ENCODE measurements at places on chromosomes 2 and 18.

- no peak for DNase-seq
Observed at GRCh38 chr2:206937555-206937954, 1.8 kb upstream of the CPO start.

- no peak for DNase-seq
Observed at GRCh38 chr2:148725564-148725963, 81.0 kb downstream of the EPC2 start.

GRCh38 chr18:62964432-62964831 is 249.1 kb downstream of the PHLPP1 start:
- no peak for DNase-seq

GRCh38 chr18:43022874-43023273 is 92.6 kb downstream of the RIT2 start:
- DNase-seq = no peak

GRCh38 chr2:170088776-170089175 is 89.2 kb upstream of the MYO3B start:
- DNase-seq = no peak

GRCh38 chr2:219404291-219404910 is 13.8 kb upstream of the DES start:
- no peak for DNase-seq

DNA sequence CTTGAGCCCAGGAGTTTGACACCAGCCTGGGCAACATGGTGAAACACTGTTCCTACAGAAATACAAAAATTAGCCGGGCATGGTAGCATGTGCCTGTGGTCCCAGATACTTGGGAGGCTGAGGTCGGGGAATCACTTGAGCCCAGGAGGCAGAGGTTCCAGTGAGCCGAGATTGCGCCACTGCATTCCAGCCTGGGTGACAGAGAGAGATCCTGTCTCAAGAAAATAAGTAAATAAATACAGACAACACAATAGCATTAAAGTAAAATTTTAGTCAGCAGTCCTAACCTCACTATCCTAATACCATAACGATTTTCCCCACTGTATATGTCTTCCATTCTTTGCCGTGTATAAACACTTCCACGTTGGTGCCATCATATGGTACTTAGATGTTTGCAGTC is 83.0 kb upstream of the MBOAT2 start:
- DNase-seq = no peak

- DNase-seq = no peak
Observed at GRCh38 chr2:30382995-30383394, 64.1 kb upstream of the LCLAT1 start.

- DNase-seq = peak; percentile 88
Observed at GRCh38 chr2:233974530-233975071, 57.4 kb downstream of the TRPM8 start.

GRCh38 chr2:161208527-161209139 is 48.4 kb downstream of the TANK start:
- DNase-seq = peak; percentile 26

DNA sequence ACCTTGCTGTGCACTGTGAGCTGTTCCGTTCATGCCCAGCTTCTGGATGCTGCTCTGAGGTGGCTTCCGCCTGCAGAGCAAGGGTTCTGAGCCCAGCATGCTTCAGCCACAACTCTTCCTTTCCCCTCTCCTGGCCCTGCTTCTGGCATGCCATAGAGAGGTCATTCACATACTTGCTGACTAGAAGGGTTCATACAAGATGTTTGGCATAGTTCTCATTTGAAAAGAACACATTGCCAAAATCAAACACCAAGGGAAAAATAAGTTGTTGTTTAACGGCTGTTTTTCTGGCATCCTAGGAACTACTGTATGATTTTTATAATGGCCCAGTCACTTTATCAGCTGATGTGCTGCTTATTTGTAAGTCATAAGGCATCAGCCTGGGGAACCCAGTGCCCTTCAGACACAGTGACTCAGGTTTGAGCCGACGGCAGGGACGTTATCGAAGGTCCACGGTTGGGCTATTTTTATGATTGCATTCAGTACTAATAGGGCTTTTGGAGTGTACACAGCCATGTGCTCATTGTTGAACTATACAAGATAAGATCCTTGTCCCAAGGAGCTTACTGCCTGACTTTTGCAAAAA is 53.9 kb upstream of the CTAGE1 start:
- no peak for DNase-seq

- peak; percentile 44 for DNase-seq
Observed at GRCh38 chr2:180222644-180223043, 215.5 kb upstream of the CWC22 start.

DNA sequence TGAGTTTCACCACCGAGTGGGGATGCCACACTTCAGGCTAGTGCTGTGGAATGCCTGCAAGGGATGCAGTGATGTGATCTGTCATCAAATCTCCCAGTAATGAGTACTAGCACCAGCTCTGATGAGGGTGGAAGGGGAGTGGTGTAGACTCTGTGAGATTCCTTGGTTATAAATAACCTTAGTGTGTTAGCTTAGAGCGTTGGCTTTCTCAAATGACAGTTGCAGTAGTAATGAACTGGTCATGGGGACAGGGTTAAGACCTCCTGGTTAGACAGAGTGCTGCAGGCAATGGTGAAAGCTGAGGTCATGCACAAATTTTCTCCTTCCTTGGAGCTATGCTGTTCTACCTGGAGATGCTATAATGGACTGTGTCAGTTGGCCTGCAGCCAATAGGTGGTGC is 1063.4 kb upstream of the CRIM1 start:
- DNase-seq = no peak

DNA sequence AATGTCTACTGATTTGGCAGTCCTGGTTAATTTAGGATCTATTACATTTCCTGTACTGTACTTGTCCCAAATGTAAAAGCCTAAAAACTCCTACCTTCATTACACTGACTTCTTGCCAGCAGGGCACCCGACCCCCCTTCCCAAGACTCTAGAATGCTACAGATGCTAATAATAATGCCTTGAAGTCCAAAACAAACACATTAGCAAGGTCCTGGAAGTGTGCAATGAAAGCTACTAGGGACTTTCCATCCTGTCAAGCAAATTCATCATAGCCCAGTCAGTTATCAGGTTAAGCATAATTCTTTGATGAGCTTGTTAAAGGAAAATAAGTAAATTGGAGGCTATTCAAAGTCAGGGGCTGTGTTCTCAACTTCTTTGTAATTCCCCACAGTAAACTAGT is 115.3 kb upstream of the RBBP8 start:
- no peak for DNase-seq

DNA sequence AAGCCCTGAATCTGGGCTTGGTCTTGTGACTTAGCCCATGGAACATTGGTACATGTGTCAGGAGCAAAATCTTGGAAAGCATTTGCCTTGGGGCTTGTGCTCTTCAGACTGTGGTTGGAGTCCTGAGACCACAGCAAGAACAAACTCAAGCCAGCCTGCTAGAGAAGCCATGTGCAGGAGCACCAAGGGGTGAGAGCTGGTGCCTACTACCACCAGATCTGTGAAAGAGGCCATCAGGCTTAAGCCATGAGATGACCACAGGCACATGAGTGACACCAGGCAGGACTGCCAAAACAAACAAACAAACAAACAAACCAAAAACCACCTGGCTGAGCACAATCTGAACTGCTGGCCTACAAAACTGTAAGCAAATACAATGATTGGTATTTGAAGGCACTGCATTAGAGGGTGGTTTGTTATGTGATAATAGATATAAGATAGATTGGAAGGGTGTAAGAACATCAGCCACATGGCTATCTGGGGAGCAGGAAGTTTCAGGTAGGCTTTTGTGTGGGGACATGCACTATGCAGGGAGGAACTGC is 9.0 kb upstream of the TWIST2 start:
- no peak for DNase-seq

DNA sequence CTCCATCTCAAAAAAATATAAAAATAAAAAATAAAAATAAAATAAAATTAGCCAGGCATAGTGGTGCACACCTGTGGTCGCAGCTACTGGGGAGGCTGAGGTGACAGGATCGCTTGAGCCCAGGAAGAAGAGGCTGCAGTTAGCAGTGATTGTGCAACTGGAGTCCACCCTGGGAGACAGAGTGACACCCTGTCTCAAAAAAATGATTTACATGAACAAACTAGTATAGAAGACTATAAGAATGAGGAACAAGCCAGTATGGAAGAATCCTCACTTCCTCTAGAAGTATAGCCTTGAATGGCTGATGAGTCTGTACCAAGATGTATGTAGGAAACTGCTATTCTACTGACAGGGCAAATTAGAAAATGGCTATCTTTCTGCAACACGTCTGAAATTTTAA is 10.9 kb downstream of the YES1 start:
- no peak for DNase-seq

- no peak for DNase-seq
Observed at GRCh38 chr2:513981-514706, 163.1 kb downstream of the TMEM18 start.

GRCh38 chr2:238924796-238925195 is 76.9 kb downstream of the TWIST2 start:
- DNase-seq = no peak

- DNase-seq = no peak
Observed at GRCh38 chr2:208488686-208489564, 82.3 kb downstream of the PTH2R start.

DNA sequence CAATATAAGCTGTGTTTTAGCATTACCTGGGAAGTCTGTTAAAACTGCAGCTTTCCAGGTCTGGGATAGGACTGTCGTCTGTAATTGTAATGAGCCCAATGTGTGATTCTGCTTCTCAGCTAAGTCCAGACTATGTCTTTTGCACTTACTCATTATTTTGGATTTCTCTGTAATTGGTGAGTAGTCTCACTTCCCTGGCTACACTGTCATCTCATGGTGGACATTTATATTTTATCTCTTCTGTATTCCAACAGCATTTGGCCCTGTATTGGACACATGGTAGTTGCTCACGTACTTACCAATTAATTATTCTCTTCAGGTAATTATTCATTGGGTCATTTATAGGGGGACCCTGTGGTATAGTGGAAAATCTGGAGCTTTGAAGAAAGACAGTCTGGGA is 28.0 kb downstream of the LHCGR start:
- no peak for DNase-seq

DNA sequence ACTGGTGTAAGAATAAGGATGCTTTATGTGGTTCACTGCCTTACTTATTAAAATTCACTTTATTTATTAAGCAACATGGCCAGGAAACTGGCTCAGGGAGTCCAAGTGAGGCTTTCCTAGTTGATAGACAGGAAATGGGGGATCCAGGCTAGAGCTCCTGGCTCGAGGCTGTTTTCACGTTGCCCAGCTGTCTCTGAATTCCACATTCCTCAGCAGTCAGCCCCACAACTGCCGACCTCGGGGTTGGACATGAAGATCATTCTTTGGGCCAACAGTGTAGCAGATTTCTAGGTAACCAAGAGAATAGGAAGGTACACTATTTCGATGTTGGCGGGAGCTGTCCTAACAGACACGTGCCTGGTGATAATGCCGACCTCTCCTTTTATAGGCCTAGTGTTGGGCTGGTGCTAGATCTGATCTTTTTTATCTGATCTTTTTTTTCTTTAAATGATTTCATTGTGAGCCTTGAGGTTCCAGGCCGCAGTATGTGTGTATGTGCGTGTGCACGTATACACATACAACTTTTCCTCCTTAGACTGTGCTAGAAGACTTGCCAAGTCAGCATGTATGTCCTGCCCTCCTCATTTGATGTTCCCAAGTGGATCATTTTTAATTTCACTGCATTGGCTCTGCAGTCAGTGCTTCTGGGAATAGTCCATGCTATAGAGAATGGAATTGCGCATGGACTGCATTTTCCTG is 103.5 kb downstream of the CABLES1 start:
- DNase-seq = no peak

GRCh38 chr2:170276925-170277629 is 99.1 kb downstream of the MYO3B start:
- no peak for DNase-seq

- DNase-seq = no peak
Observed at GRCh38 chr2:155815275-155815674, 517.2 kb downstream of the NR4A2 start.

GRCh38 chr2:42879913-42880737 is 87.7 kb upstream of the HAAO start:
- no peak for DNase-seq

- no peak for DNase-seq
Observed at GRCh38 chr2:199797431-199798403, 53.3 kb downstream of the FTCDNL1 start.

DNA sequence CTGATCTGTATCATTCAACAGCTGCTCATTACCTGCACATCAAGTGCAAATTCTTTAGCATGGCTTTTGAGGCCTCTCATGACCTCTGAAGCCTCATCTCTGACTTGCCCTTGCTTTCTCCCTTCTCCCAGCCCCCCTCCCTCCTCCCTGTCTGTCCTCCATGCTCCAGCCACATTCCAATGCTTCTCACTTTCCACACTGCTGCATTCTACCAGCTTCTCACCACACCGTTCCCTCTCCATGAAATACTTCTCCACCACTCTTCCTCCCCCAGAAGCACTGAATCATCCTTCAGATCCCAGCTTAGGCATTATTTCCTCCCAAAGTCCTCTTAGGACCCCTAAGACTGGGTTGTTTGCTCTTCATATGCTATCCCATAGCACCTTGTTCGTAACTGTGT is 26.9 kb downstream of the GCG start:
- DNase-seq = no peak

GRCh38 chr2:68817306-68817705 is 53.9 kb downstream of the BMP10 start:
- DNase-seq = no peak

- no peak for DNase-seq
Observed at GRCh38 chr2:235105821-235106359, 154.1 kb downstream of the SH3BP4 start.

DNA sequence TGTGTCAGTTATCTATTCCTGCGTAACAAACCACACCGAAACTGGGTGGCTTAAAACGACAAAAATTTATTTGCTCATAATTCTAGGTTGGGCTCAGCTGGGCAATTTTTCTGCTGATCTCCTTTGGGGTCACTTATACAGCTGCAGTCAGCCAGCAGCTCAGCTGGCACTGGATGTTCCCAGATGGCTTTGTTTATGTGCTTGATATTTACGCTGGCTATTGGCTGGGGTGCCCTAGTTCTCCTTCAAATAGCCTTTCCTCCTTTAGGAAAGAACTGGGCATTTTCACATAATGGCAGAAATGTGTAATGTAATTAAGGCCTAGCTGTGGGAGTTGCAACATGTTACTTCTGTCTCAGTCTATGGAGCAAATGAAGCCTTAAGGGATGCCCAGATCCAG is 142.2 kb downstream of the B3GNT2 start:
- no peak for DNase-seq

- no peak for DNase-seq
Observed at GRCh38 chr2:154484338-154485099, 214.0 kb upstream of the KCNJ3 start.

DNA sequence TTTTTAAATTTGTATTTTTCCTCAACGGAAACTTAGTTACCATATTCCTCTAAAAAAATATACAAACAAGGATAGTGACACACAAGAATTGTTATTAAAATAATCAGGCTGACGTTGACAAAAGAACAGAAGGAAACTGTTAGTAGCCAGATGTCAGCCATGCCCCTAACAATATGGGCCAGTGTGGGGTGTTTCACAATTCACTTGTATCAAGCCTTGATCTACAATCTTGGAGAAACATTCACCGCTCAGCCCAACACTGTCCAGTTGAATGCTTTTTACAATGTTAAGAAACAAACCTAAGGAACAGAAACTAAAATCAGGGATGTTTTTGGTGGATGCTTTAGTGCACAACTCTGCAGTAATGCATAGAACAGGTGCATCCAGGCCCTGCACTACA is 44.6 kb downstream of the TMEFF2 start:
- peak; percentile 18 for DNase-seq
